ENCODE measurements at places on chromosomes 11 and 22.

DNA sequence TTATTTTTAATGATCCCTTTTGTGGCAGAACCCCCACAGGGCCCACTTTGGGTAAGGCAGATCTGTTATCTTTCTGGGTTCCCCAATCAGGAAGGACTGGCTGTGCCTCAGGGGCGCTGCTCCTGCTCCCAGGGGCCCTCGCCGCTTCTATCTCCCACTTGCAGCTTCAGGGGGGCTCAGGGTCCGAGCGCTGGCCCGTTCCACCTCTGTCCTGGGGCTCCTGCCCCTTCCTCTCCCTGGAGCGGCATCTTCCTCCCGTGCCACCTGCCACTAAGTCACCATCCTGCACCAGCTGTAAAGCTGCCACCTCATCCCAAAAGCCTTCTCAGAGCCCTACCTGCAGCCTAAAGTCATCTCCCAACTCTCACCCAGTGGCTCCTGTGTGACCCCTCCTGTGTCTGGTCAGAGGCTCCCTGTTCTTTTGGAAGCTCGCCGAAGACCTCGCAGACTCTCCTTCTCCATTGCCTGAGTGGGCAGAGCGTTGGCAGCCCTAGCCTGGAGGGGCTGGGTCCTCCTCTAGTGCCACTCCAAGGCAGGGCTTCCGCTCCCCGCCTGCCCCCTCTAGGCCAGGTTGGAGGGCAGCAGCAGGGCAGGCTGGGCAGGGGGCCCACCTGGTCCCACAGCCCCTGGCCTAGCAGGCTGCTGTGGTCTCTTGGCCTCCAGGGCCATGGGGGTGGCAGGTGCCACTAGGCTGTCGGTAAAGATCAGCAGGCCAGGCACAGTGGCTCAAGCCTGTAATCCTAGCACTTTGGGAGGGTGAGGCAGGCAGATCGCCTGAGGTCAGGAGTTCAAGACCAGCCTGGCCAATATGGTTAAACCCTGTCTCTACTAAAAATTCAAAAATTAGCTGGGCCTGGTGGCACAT is 106.7 kb downstream of the MORC2 start:
- DNase-seq = no peak

DNA sequence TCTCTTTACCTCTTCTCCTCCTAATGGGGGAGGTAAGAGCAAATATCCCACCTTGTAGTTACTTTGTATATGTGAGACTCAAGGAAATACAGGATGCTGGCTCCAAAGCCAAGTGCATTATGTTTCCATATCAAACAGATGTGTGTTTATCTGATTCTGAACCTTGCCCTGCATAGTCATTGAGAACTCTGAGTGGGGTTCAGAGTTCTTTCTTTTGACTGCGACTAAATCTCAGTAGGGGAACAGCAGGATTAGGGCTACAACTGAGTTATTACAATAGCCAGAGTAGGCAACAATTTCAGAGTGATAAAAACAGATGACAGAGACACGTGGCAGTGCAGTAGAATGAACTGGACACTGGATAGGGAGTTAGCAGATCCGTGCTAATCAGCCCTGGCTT is 34.1 kb upstream of the TLCD5 start:
- DNase-seq = no peak

DNA sequence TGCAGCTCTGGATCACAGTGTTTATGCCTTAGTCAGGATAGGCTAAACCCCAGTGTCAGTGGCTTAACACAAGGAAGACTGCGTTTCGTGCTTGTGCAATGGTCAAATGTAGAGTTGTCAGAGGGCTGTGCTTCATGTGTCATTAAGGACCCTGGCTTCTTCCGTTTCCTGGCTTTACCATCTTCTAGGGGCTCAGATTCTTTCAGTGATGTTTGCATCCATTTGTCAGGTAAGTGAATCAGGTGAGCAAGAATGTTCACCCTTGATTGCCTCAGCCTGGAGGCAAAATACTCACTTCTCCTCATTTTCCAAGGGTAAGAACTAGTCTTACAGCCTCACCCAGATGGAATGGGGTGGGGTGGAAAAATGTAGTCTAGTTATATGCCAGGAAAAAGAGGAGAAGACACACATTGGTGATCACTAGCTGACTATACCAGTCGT is 20.5 kb upstream of the AMOTL1 start:
- DNase-seq = no peak

- no peak for DNase-seq
Measured at GRCh38 chr11:11243590-11244469, 109.2 kb downstream of the CSNK2A3 start.

- no peak for DNase-seq
Measured at GRCh38 chr22:38080850-38081635, 2.9 kb downstream of the SLC16A8 start.

GRCh38 chr11:74322667-74323066 is 11.2 kb upstream of the P4HA3 start:
- DNase-seq = no peak

GRCh38 chr11:62171261-62171723 is 18.7 kb upstream of the SCGB1D1 start:
- peak; percentile 59 for DNase-seq

GRCh38 chr11:112016765-112017376 is 8.3 kb upstream of the DLAT start:
- DNase-seq = no peak

DNA sequence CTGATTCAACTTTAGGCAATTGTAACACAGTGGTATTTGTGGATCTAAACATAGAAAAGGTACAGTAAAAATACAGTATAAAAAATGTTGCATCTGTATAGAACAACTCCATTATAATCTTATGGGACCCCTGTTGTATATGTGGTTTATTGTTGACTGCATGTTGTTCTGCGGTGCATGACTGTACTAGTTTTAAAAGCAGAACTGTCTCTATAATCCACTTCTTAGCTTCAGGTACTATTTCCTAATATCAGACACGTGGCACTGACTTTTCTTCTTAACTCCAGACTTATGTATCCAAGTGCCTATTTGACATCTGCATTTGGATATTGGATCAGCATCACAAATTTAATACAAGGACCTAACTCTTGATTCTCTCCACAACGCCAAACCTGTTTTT is 41.1 kb downstream of the PACS1 start:
- DNase-seq = no peak
